ENCODE measurements at places on chromosomes 11 and 22.

- DNase-seq: no peak
Measured at GRCh38 chr22:26276529-26277160, 107.4 kb downstream of the SEZ6L start.

GRCh38 chr22:21829523-21829922, 37.9 kb downstream of the MAPK1 start:
- DNase-seq: no peak

GRCh38 chr11:79501707-79502106, 60.9 kb upstream of the TENM4 start:
- no peak for DNase-seq

DNA sequence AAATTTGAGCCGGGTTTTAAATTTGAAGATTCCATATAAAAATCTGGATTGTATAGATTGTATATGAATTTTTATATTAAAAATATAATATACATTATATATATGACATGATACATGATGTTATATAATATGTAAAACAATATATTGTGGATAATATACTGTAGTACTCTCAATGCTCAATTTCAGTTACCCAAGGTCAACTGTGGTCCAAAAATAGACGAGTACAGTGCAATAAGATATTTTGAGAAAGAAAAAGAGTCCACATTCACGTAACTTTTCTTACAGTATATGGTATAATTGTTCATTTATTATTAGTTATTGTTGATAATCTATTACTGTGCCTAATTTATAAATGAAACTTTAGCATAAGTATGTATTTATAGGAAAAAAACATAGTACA, 94.2 kb upstream of the YWHAH start:
- no peak for DNase-seq

DNA sequence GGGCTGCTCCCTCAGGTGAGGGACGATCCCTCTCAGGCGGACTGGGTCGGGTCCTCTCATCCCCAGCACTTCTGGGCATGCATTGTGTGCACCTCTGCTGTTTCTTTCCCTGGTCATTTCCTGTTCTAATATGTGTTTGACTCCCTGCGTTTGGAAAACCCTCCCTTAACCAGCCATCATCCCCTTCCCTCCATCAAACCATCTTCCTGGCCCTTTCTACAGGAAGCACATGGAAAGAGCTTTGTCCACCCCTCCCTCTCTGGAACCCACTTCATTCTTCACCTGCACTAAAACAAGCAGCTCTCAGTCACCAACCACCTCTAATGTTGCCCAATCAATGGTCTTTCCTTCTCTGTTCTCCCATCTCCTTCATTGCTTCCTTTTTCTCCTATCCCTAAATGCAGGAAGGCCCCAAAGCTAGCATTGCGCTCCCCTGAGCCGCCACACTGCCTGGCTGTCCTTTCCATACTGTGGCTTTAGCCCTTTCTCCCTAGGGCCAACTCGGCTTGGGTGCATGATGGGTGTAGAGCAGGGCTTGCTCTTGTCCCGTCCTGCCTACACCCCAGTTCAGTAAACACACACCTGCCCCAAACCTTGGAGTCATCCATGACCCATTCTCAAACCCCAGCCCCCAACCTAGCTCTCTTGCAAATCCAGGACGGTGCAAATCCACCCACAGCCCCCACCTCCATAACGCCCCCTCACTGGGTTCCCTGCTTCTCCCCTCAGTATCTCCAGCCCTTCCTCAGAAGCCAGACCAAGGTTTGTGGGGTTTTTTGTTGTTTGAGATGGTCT, 5.4 kb upstream of the GAS2L1 start:
- DNase-seq: no peak

DNA sequence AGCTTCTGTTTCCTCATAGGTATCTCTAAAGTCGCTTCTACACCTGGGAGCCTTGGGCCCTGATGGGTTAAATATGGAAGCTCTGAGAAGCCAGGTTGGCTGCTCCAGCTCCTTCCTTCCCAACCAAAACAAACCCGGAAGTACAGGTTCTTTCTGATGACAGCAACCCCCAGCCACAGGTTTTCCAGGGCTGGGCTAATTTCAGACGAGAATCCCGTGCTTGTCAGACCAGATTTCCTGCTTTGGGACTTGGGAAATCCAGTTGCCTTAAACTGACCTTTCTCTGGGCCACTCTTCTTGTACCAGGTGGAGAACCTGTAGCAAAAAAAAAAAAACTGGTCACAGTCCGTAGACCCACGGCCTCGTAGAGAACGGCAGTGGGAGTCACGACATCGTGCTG, 51.9 kb downstream of the RBX1 start:
- DNase-seq: peak; percentile 64

DNA sequence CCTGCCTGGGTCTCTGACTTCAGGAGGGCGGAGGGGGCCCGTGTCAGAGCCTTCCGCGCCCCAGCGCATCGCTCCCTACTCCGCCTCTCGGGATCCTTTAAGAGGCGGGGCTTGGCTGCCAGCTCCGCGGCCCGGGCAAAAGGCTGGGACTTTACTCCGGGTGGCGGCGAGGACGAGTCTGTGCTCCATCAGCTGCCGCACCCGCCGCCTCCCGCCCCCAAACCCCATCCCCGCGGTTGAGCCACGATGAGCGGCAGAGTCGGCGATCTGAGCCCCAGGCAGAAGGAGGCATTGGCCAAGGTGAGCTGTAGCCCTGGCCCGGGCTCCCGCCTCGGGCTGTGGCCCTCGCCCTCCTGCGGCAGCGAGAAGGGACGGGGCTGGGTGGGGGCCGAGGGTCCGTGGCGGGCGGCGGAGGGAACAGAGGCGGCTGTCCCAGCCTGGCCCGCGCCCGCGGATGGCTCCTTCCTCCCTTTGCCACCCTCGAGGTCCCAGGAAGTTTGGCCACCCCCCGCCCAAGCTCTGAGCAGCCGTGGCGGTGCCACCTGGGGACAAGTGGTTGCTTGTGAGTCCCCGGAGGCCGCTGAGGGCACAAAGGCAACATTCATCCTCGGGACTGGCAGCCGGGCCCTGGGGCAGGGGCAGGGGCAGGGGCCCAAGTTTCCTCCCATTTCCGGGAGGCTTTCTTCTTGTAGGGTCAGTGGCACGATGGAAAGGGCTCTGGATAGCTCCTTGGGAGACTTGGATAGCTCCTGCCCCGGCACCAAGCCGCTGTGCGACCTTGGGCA, at the start of gene SEC14L2:
SEC14L2 (plus strand) TSS at position 148 of the 785 bp plus-strand sequence; CDS start at position 247, 99 bp downstream.
- no peak for DNase-seq

DNA sequence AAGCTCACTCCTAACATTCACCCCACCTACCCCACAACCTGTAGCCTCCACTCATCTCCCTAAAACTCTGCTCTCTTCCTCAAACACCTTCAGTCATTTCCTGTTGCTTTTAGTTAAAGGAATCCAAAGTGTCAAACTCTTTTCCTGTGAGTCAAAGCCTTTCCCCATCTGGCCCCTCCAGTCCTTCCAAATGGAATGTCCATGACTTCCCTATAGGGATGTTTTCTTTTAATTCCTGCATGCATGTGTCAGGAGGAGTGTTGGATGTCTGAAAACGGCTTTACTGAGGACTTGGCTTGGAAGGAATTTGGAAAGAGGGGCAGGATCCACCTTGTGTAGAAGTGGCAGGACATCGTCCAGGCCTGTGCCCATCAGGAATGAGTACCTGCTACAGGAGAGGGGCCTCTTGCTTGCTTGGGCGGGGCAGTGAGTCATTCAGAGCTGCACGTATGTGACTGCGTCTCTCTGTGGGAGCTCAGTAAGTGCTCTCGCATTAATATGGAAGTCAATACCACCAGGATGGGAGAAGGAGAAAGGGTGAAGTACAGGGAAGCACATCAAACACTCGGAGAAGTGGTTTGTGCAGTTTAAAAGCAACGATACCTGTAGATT, 491.9 kb downstream of the OPCML start:
- no peak for DNase-seq

DNA sequence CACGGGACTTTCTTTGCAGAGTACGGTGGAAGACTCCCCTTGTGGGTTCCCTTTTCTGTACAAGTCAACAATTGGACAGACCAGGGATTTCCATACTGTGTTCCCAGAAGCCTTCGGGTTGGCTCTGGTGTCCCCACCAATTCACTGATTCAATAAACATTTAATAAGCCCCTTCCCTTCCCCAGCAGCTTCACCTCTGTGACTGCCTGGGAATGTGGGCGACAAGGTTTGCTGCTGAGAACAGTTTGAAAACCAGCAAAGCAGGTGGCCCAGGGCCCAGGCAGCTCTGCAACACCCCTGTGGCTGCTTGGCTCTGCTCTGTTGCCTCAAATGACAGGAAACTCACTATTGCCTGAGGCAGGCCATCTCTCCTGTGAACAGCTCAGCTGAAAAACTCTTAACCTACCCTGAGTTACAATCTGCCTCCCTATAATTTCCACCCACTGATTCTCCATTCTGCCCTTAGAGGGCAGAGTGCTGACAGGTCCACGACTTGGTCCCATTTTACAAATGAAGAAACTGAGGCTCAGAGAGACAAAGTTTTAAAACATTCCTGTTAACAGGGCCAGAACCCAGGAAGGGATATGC, 10.4 kb downstream of the ADORA2A start:
- no peak for DNase-seq

DNA sequence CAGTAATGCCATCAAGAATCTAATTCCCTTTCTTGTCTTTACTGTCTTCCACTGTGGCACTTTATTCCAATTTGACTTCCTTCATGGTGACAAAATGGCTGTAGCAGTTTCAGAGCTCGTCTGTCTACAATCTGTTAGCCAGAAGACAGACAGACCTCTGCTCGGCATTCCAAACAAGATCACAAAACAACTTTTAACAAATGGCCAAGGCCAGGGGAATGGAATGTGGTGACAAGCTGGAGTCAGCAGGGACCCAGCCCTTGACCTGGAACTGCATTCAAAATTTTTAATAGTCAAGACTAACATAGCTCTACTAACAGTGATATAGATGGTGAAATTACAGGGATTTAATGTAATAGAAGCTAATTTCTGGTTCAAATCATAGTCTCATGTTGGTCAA, 637.2 kb downstream of the ETS1 start:
- no peak for DNase-seq

GRCh38 chr22:26432619-26433311, 3.7 kb downstream of the ASPHD2 start:
- no peak for DNase-seq

DNA sequence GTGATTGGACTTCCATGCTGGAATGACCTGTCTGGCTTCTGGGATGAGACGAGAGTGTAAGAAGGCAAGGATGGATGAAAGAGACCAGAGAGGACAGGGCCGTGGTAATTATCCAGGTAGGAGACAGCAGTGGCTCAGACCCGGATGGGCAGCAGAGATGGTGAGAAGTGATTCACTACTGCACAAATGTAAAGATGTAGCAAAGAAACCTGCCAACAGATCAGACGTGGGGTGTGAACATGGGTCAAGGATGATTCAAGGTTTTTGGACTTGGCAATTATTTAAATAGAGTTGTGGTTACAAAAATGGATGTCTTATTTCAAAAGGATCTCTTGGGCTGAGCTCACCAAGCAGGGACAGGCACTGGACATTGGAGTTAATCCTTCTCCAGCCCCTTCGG, 32.7 kb downstream of the RIBC2 start:
- DNase-seq: no peak

DNA sequence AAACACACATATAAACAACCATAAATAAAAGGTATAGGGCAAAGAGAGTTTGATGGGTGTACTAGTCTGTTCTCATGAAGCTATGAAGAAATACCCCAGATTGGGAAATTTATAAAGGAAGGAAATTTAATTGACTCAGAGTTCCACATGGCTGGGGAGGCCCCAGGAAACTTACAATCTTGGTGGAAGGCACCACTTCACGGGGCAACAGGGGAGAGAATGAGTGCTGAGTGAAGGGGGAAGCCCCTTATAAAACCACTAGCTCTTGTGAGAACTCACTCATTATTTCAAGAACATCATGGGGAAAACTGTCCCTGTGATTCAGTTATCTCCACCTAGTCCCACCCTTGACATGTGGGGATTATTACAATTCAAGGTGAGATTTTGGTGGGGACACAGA, 385.9 kb upstream of the ANO5 start:
- DNase-seq: no peak

DNA sequence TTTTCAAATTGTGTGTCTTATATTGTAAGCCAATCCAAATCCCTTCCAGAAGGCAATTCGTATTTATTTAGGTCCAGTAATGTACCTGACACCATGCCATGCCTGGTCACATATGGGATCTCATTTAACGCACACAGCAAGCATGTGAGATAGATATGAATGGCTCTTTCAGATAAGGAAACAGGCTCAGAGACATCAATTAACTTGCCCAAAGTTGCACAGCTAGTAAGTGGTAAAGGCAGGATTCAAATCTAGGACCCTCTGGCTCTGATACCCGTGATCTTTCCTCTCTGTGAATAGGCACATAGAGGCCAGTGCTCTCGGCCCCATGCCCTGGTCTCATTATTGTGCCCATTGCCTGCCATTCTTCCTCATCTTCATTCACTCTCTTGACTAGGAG, 34.3 kb downstream of the KCNJ4 start:
- DNase-seq: no peak

DNA sequence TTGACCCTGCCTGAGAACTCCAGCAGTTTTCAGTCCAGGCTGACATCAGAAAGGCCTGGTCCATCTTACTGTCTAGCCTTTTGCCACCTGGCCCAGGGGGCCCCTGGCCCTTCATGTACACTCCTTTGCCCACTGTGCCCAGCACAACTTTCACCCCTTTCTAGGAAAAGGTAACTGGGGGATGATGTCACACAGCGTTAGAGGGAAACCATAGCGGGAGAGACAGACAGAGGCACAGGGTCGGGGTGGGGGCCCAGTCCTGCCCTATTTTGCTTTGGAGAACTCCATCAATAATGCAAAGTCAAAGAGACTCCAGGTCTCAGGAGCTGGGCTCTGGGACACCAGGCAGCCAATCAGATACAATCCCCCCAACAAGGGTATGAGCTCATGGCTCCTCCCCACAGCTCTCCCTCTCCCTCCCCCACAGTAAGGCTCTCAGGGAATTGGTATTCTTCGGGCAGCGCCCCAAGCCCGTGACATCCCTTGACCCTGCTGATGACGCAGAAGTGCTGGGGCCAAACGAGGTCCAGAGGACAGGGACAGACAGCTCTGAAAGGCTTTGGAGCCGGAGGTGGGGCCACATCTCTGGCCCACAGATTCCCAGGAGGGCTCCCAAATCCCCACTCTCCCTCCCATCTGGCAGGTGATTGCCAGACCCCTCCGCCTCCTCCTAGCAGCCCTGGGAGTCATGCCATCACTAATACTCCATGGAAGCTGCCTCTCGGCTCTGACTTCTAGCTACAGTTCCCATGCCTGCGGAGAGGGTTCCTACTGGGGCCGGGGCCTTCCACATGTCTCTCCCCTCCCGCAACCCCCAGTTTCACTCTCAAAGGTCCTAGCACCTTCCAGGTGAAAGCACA, 5.9 kb downstream of the USP2 start:
- DNase-seq: peak; percentile 58

DNA sequence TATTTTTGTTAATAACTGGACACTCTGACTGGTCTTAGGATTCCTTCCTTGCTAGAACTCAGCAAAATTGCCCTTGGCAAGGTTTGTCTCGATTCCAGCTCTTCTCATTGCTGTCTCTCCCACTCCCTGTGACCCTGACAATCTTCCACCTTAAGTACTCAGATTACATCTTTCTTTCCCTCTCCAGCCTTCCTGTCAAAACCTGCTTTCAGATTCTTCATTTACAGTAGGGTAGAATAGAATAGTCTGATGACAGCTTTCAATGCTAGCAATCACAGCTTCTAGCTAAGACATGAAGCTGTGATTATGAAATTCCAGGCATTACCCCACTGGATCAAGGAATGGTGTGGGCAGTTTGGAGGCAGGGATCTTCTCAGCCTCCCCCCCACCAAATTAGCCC, 39.2 kb upstream of the LMO2 start:
- no peak for DNase-seq

- no peak for DNase-seq
Measured at GRCh38 chr11:92199991-92200390, 24.6 kb upstream of the FAT3 start.

Measured in HepG2 (cell line).